Endodermal cell (in vitro differentiated cells): ENCODE measurements at places on chromosomes 7 and 10. TPM values are rescaled to one million over a fixed set of nuclear protein-coding genes. Genes with fewer than 3 reads are reported as not detected.

DNA sequence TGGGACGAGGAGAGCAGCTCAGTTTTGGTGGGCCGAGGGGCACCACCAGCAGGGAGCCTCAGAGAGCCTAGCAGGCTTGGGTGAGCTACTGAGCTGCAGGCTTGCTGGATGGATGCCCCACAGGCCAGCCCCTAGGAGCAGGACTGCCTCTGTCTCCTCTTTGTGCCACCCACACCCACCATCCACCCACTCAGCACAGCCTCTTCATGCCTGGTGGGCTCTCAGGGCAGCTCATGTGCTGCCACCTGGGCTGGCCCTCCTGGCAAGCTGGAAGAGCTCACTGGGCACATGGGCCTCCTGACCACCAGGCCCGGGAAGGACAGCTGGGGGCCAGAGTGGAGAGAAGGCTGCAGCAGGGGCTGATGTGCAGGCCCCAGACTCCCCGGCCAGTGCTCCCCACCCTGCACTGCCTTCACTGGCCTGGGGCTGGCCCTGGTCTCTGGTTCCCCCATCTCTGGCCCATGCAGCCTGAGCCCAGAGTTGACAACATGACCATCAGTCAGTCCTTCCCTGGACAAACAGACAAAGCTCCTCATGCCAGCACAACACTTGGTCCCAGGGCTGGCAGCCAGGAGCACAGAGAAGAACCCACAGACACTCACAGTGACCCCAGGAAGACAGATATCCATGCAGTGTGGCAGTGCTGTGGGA lies 8.2 kb downstream of the RASGEF1A start:
- H3K4me1 ChIP-seq = no peaks in the 10 kb centered on the region
- peaks cover 9% of the 10 kb centered on the region for H3K27me3 ChIP-seq

- H3K4me1 ChIP-seq = no peaks in the 10 kb centered on the region
- H3K4me3 ChIP-seq = no peak overlapping the region
- no peak for DNase-seq
- no peaks in the 10 kb centered on the region for H3K27me3 ChIP-seq
Measured at GRCh38 chr7:39339591-39339990, 226.6 kb upstream of the YAE1 start.

GRCh38 chr7:73330772-73331171 lies 2.8 kb downstream of the FKBP6 start:
- no peak overlapping the region for H3K4me3 ChIP-seq
- DNase-seq = no peak
- no peak overlapping the region for H3K27ac ChIP-seq
- no peaks in the 10 kb centered on the region for H3K36me3 ChIP-seq
- H3K4me1 ChIP-seq = no peaks in the 10 kb centered on the region

- H3K27me3 ChIP-seq = no peaks in the 10 kb centered on the region
- no peaks in the 10 kb centered on the region for H3K36me3 ChIP-seq
- H3K4me1 ChIP-seq = no peaks in the 10 kb centered on the region
- DNase-seq = no peak
- H3K27ac ChIP-seq = no peak overlapping the region
- H3K4me3 ChIP-seq = no peak overlapping the region
Measured at GRCh38 chr7:76196786-76197185, 4.9 kb upstream of the SRRM3 start.

ZNF853 gene
- 12.9 and 14.2 TPM in 2 replicates for total RNA-seq

TSPAN13 gene
- total RNA-seq = 34.9 TPM in 2 replicates

NXPH1 gene
- 0.24 TPM in 1 of 2 replicates, not detected in the other for total RNA-seq
